ENCODE measurements at places on chromosomes 1 and 21. TPM values are rescaled to one million over a fixed set of nuclear protein-coding genes. Genes with fewer than 3 reads are reported as not detected.

DNA sequence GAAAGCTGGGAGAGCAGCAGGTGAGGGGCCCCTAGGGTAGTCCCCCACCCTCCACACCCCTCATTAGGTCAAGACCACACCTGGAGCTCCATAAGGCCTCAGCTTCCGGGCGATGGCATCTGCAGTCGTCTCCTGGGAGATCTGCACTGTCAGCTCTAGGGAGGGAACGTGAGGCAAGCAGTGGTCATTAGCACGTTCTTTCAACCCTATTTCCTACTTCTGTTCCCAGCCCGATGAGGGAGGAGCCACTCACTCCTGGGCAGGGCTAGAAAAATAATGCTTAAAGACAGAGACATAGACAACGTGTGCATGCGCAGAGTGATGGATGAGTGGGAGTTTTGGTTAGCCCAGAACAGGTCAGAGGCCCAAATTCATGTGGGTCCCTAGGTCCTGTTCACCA lies 9.7 kb downstream of the KDF1 start:
- no peaks in the 10 kb centered on the region for H3K27me3 ChIP-seq
- no peak for DNase-seq
- H3K4me3 ChIP-seq, result no peak overlapping the region
- H3K4me1 ChIP-seq, result peaks cover 2% of the 10 kb centered on the region
- H3K36me3 ChIP-seq, result no peaks in the 10 kb centered on the region

The HHIPL2 gene
- total RNA-seq, result not detected

The TMEM52 gene
- 1.9 TPM for total RNA-seq

- H3K4me1 ChIP-seq, result peaks cover 16% of the 10 kb centered on the region
- no peaks in the 10 kb centered on the region for H3K36me3 ChIP-seq
- DNase-seq, result peak; percentile 10
- H3K4me3 ChIP-seq, result no peak overlapping the region
Observed at GRCh38 chr1:53135735-53136114, 6.7 kb downstream of the SLC1A7 start.

DNA sequence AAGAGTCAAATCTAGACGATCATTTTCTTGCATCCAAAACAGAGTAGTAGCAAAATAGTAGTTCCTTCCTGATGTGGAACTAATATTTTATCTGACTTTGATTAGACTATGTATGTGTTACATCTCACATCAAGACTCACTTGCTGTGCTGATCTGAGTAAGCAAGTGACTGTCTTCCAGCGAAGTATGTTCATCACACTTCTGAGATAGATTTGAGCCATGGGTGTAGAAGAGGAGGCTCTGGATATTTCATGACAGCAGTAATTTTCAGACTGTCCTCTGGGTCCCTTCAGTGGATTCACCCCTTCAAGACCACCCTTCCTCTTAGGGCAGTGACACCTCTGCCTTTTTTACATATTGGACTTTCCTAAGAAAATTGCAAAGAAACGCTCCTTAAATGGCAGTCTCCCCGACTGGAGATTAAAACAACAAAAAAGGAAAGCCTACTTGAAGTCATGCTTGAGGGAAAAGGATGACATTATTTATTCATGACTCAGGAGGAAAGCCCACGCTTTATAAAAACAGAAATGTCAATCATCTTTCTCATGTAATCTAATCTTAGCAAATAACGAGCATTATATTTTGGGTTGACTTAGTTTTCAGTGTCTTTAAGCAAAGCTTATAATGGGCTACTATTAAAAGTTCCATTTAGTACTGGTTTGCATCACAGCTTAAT lies 22.8 kb downstream of the ATP1B1 start:
- no peak overlapping the region for H3K4me3 ChIP-seq
- DNase-seq, result no peak
- H3K4me1 ChIP-seq, result no peaks in the 10 kb centered on the region
- H3K27ac ChIP-seq, result no peak overlapping the region
- H3K36me3 ChIP-seq, result no peaks in the 10 kb centered on the region
- H3K27me3 ChIP-seq, result no peaks in the 10 kb centered on the region

The CHAF1B gene
- total RNA-seq, result 3.6 TPM

- no peak for DNase-seq
- H3K27me3 ChIP-seq, result no peaks in the 10 kb centered on the region
- H3K4me3 ChIP-seq, result no peak overlapping the region
- H3K4me1 ChIP-seq, result no peaks in the 10 kb centered on the region
- H3K27ac ChIP-seq, result no peak overlapping the region
Observed at GRCh38 chr1:12703821-12704451, 12.0 kb upstream of the AADACL3 start.

GRCh38 chr1:198400063-198400462 lies 140.4 kb downstream of the ATP6V1G3 start:
- H3K4me1 ChIP-seq, result no peaks in the 10 kb centered on the region
- no peaks in the 10 kb centered on the region for H3K27me3 ChIP-seq
- DNase-seq, result no peak
- no peak overlapping the region for H3K27ac ChIP-seq
- H3K4me3 ChIP-seq, result no peak overlapping the region
- no peaks in the 10 kb centered on the region for H3K36me3 ChIP-seq

The A3GALT2 gene
- total RNA-seq, result not detected

The KCNC4 gene
- total RNA-seq, result 15.0 TPM

GRCh38 chr1:18561967-18562366 lies 68.7 kb upstream of the PAX7 start:
- no peak overlapping the region for H3K4me3 ChIP-seq
- DNase-seq, result no peak
- H3K27me3 ChIP-seq, result no peaks in the 10 kb centered on the region
- no peak overlapping the region for H3K27ac ChIP-seq
- no peaks in the 10 kb centered on the region for H3K4me1 ChIP-seq

- no peaks in the 10 kb centered on the region for H3K4me1 ChIP-seq
- no peaks in the 10 kb centered on the region for H3K36me3 ChIP-seq
- no peak for DNase-seq
- H3K4me3 ChIP-seq, result no peak overlapping the region
Observed at GRCh38 chr21:43739621-43740435, 20.9 kb downstream of the PDXK start.

GRCh38 chr1:31570228-31570627 lies 6.1 kb upstream of the TINAGL1 start:
- H3K4me1 ChIP-seq, result peaks cover 15% of the 10 kb centered on the region
- H3K4me3 ChIP-seq, result no peak overlapping the region
- H3K27ac ChIP-seq, result no peak overlapping the region
- H3K36me3 ChIP-seq, result no peaks in the 10 kb centered on the region

- peaks cover 17% of the 10 kb centered on the region for H3K4me1 ChIP-seq
- H3K36me3 ChIP-seq, result no peaks in the 10 kb centered on the region
- no peak overlapping the region for H3K27ac ChIP-seq
- no peak overlapping the region for H3K4me3 ChIP-seq
- H3K27me3 ChIP-seq, result no peaks in the 10 kb centered on the region
- no peak for DNase-seq
Observed at GRCh38 chr1:150626150-150626549, 3.3 kb downstream of the ENSA start.

The RXRG gene
- 0.95 TPM for total RNA-seq

- no peaks in the 10 kb centered on the region for H3K4me1 ChIP-seq
- H3K27me3 ChIP-seq, result no peaks in the 10 kb centered on the region
- DNase-seq, result no peak
- no peak overlapping the region for H3K4me3 ChIP-seq
- no peak overlapping the region for H3K27ac ChIP-seq
Observed at GRCh38 chr1:230788561-230789275, 41.5 kb downstream of the CAPN9 start.

The DENND2D gene
- 7.5 TPM for total RNA-seq

DNA sequence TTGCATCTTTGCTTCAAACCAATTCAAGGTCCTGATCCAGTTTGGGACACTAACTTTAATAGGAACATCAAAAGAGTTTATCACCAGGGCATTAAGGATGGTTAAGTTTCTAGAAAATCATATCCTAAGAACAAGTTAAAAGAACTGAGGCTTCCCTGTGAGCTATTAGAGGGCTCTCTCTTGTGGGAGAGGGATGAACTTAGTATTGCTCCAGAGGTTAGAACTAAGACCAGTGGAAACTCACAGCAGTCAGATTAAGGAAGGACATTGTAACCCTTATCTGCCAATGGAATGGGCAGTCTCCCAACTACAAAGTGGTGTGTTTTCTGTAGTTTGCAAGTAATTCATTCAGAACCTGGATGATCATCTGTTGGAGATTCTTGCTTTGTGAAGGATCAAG lies 36.8 kb downstream of the UBE2U start:
- no peaks in the 10 kb centered on the region for H3K27me3 ChIP-seq
- H3K4me3 ChIP-seq, result no peak overlapping the region
- H3K4me1 ChIP-seq, result no peaks in the 10 kb centered on the region
- H3K36me3 ChIP-seq, result no peaks in the 10 kb centered on the region
- no peak for DNase-seq

GRCh38 chr1:213106298-213106697 lies 55.3 kb downstream of the RPS6KC1 start:
- no peak overlapping the region for H3K27ac ChIP-seq
- H3K27me3 ChIP-seq, result no peaks in the 10 kb centered on the region
- no peak overlapping the region for H3K4me3 ChIP-seq
- H3K36me3 ChIP-seq, result no peaks in the 10 kb centered on the region

The PADI2 gene
- 0.24 TPM for total RNA-seq

- no peaks in the 10 kb centered on the region for H3K27me3 ChIP-seq
- H3K27ac ChIP-seq, result no peak overlapping the region
- no peaks in the 10 kb centered on the region for H3K36me3 ChIP-seq
- peaks cover 2% of the 10 kb centered on the region for H3K4me1 ChIP-seq
- DNase-seq, result no peak
Observed at GRCh38 chr1:226964068-226964425, 24.0 kb downstream of the COQ8A start.

The PADI4 gene
- 0.33 TPM for total RNA-seq

The KCNE1 gene
- total RNA-seq, result not detected

GRCh38 chr1:240344918-240345317 lies 253.2 kb downstream of the FMN2 start:
- H3K4me3 ChIP-seq, result no peak overlapping the region
- H3K27ac ChIP-seq, result no peak overlapping the region
- no peak for DNase-seq
- H3K27me3 ChIP-seq, result no peaks in the 10 kb centered on the region

DNA sequence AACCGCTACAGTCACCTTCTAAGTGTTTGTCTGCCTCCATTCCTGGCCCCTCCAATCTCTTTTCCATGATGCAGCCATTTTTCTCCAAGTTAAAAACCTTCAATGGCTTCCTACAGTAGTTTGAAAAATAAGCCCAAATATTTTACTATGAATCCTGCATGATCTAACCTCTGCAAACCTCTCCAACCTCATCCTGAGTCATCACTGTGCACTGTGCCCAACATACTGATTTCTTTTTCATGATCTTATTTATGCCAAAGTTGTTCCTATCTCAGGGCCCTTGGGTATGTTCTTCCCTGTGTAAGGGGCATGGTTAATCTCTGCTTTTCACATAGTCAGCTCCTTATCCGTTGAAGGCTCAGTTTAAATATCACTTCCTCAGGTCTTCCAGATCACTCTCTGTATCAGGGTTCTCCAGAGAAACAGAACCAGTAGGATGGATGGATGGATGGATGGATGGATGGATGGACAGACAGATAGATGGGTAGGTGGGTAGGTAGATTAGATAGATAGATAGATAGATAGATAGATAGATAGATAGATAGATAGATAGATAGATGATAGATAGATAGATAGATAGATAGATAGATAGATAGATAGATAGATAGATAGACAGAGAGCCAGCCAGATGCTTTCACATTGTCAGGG lies 18.1 kb upstream of the PTPN14 start:
- H3K4me1 ChIP-seq, result peaks cover 7% of the 10 kb centered on the region
- H3K27me3 ChIP-seq, result no peaks in the 10 kb centered on the region
- H3K27ac ChIP-seq, result no peak overlapping the region

The FAM177B gene
- 0.34 TPM for total RNA-seq

- peak within 1 kb of the TSS; percentile 66 for H3K4me3 ChIP-seq
- H3K27ac ChIP-seq, result peak within 1 kb of the TSS; percentile 26
- H3K4me1 ChIP-seq, result peaks cover 15% of the 10 kb centered on the region
- no peaks in the 10 kb centered on the region for H3K36me3 ChIP-seq
Observed at GRCh38 chr1:37692078-37692833, at the start of gene CDCA8. Gene CDCA8 (plus strand): TSS chr1:37692516. CDS start chr1:37692691, 175 bp downstream.

GRCh38 chr1:173248247-173248940 lies 41.3 kb upstream of the TNFSF4 start:
- H3K27me3 ChIP-seq, result no peaks in the 10 kb centered on the region
- no peaks in the 10 kb centered on the region for H3K36me3 ChIP-seq
- no peak overlapping the region for H3K27ac ChIP-seq
- H3K4me1 ChIP-seq, result no peaks in the 10 kb centered on the region

GRCh38 chr1:44012404-44012803 lies 18.9 kb downstream of the SLC6A9 start:
- H3K36me3 ChIP-seq, result no peaks in the 10 kb centered on the region
- H3K27ac ChIP-seq, result no peak overlapping the region

The HPCAL4 gene
- 0.88 TPM for total RNA-seq

The TMPRSS3 gene
- not detected for total RNA-seq

- no peaks in the 10 kb centered on the region for H3K4me1 ChIP-seq
- no peak overlapping the region for H3K27ac ChIP-seq
- no peaks in the 10 kb centered on the region for H3K36me3 ChIP-seq
- no peak for DNase-seq
- no peak overlapping the region for H3K4me3 ChIP-seq
- no peaks in the 10 kb centered on the region for H3K27me3 ChIP-seq
Observed at GRCh38 chr1:101920577-101920976, 76.1 kb downstream of the OLFM3 start.

DNA sequence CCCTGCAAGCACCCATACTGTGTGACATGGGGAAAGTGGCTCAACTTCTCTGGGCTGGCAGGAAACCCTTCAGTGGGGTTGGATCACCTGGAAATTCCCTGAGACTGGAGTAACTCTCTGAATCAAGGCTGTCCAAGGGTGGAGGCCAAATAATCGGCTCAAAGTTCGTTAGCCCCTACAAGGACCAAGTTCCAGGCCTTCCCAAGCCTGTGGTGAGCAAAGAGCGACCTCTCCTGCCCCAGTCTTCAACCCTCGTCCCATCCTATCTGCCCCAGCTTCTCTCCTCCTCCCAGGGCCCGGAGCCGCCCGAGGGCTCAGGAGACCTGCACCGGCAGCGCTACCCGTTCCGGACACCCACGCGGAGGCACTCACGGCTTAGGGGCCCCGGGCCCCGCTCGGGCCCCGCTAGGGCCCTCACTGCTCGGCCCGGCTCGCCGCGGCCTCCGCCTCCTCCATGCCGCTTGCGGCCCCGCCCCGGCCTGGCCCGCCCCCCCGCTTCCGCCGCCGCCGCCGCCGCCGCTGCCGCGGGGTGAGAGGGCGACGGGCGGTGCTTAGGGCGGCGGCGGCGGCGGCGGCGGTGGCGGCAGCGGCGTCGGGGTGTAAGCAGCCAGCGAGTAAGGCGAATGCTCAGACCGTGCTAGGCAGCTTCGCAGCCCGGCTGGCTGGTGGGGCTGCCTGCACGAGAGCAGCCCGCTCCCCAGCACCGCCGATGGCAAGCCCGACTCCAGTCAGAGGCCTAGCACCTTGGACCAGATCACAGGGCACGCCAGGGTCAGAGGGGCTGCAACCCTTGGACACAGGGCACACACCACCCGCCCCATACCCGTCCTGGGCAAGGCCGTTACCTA lies at the start of gene POMGNT1:
Gene POMGNT1, minus strand, starts transcription at position 471 of the 848 bp plus-strand sequence. CDS start 613 bp downstream, outside the sequence.
- H3K27ac ChIP-seq, result peak within 1 kb of the TSS; percentile 60
- peaks cover 5% of the 10 kb centered on the region for H3K4me1 ChIP-seq
- H3K36me3 ChIP-seq, result no peaks in the 10 kb centered on the region
- peak within 1 kb of the TSS; percentile 78 for H3K4me3 ChIP-seq

The FMO4 gene
- total RNA-seq, result 1.9 TPM

Data from ovary (tissue), 10 donors.